ENCODE measurements at places on chromosomes 2 and 18.

GRCh38 chr2:217252181-217252580, 392.3 kb upstream of the TNP1 start:
- DNase-seq, result no peak

GRCh38 chr2:152577579-152577978, 139.7 kb downstream of the PRPF40A start:
- DNase-seq, result no peak

GRCh38 chr2:240958366-240959213, 39.8 kb upstream of the SNED1 start:
- no peak for DNase-seq

- DNase-seq, result no peak
These were observed 731 bp downstream of the NRXN1 start for GRCh38 chr2:51031021-51031780.

GRCh38 chr2:135151615-135152014, 99.5 kb downstream of the RAB3GAP1 start:
- DNase-seq, result no peak

- DNase-seq, result no peak
These were observed 304.8 kb downstream of the TRIB2 start for GRCh38 chr2:13021470-13021957.

- DNase-seq, result peak; percentile 11
These were observed 3.5 kb downstream of the PTMA start for GRCh38 chr2:231711677-231712450.

DNA sequence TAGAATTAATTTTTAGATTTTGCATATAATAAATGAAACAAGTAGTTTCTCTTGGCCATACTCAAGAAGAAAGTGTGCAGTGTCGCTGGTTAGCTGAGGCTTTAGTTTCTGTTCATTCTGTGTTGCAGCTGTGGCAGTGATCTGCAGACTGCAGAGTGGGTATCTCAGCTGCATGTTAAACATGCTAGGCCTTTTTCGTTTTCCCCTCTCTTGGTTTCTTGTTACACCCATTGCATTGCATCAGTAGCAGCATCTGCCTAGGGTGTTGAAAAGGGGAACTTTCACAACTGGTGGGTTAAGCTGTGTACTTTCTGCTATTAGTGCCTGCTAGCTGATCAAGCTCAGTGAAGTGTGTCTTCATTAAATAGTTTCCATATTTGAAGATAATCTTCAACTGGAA, 51.3 kb downstream of the ACSL3 start:
- DNase-seq, result peak; percentile 82

DNA sequence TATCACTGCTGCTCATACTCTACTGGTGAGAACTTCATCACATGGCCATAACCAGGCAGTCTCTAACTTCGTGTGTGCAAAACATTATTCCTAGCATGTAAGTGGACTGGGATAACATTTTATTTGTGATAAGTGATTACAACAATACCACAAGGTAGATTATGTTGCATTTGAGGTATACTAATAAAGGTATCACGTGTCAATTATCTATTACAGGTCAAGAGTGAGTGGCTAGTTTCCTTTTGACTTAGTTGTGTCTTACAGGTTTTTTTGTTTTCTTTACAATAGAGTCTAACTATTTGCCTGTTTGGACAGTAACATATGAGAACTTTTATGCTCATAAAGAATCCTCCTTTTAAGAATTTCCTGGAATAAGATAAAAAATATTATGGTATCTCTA, 67.2 kb upstream of the DSC1 start:
- no peak for DNase-seq

DNA sequence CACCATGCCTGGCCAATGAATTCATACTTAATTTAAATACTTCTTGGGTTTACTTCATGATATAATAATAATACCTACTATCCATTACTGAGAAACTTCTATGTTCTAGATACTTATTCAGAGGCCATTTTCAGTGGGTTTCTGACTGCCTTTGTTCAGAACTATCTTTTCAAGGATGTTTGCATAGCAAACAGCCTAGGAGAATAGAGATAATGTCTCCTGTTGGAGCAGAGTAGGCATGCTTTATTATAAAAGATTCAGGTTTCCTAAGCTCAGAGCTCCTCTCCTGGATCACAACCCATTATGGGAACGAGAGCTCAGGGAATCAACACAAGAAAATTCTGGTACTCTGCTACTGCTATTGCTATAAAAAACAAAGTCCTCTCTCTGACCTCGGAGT, 11.1 kb downstream of the FASTKD1 start:
- no peak for DNase-seq

DNA sequence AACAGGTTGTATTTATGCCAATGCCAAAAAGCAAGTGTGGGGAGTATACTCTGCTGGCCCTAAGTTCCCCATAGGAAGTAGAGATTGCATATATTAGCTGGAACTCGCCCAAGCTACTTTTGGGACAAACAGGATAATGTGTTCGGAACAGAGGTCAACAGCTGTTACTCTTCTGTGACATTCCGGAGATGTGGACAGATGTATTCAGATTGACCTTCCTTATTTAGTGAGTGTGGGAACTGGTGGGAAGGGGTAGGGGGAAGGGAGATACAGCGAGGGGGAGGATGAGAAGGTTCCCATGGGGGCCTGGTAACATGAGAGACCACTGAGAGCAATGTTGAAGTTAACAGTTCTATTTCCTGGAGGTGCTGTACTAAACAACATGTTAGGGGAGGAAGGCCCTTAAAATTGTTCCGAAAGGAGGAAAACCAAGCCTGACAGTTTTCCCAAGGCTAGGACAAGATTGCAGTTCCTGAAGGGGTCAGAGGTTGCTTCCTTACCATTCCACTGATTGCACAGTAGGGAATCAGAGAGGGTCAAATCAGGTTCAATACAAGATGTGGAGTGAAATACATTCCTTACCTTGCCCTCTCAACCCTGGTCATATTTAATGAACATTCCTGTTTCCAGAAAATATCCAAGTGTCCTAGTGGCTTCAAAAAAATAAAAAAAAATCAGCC, 14.3 kb upstream of the CD28 start:
- DNase-seq, result no peak

DNA sequence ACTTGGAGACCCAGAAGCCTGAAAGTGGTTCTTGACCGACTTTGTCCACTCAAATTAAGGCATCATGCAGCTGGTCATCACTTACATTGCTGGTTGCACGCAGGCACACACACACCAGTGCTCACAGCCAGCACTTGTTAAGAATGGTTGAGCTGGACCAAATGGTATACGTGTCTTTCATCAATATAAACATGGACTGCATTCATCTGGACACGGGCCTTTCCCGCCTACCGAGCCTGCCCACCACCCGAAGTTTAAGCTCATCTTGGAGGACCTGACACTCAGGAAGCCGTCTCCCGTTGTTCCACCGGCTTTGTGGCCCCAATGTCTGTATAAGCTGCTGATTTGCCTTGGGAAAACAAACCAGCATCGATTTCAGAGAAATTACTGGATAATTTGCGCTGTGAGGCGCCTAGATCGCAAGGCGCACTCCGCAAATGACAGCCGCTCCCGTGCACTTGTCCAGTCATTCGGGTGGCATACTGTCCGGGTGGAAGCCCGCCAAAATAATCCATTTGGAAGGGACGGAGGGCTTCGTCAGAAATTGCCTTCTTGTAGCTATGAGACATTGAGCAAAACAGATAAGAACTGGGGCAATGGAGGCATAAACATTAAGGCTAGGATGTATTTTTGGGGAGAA, 40.1 kb upstream of the AKAIN1 start:
- peak; percentile 30 for DNase-seq

DNA sequence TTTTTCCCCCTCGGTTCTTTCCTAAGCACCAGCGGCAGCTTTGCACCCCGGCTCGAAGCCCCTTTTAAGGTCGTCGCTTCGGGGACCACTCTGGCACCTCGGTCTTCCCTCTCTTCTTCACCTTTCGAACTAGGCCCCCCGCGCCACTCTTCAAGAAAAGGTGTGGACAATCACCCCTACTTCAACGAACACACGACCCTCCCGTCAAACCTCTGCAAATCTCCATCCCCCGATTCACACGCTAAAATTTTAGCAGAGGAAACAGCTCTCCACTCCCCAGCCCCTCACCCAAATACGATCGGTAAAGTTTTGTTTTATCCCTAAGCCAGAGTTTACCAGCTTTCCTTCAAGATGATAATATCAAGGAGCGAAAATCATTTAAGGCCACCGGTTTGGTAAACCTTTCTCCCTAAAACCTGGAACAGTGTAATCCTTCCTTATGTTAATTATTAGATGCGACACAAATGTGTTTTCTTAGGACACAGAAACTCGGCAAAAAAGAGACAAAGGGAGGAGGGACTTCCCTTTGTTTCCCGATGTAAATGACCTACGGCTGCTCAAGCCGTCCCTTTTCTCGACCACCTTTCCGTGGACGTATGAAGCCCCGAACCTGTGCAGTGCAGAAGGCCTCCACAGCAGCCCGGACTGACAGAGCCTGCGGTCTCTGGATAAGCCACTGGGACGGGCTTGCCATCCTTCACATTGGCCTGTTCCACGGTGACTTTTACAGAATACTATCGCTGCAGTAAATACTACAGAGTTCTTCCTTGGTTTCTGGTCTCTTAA, 85.2 kb downstream of the RBMS1 start:
- DNase-seq, result no peak

- peak; percentile 80 for DNase-seq
These were observed 14.4 kb upstream of the PIK3C3 start for GRCh38 chr18:41940506-41941215.

DNA sequence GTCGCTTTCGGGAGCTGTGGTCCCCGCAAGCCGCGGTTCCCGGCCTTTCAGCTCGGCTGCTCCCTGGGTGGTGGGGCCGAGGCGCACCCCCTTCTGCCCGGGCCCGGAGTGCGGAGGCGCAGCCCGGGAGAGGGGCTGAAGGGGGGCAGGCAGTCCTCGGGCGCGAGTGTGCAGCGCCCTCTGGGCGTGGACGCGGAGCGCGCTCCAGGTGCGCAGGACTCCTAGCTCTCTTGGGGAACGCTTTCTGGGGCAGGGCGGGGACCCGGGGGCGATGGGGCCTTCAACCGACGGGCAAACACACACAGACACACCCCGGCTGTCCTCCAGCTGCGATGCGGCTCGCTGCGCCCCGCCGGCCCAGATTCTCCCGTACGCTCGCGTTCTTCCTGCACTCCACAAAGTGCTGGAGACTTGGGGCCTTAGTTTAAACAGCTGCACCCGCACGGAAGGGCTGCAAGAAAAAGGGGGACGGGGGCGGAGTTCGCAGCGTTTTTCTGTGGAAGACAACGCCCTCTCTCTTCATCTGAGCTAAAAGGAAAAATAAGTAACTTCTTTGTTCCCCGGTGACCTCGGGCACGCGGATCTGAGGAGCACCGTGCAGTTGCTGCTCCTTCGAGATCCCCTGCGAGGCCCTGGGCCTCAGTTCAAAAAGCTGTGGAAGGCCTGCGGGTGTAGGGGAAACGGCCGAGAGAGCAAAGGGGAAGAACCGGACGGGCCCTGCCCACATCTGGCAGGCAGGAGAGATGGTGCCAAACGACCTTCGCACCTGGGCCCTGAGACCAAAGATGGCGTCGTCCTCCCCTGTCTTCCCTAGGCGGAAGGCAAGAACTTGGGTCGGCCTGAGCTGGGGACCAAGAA, 593 bp upstream of the SDC1 start:
- peak; percentile 77 for DNase-seq

- DNase-seq, result no peak
These were observed 20.6 kb upstream of the SLC38A11 start for GRCh38 chr2:164975891-164976290.

DNA sequence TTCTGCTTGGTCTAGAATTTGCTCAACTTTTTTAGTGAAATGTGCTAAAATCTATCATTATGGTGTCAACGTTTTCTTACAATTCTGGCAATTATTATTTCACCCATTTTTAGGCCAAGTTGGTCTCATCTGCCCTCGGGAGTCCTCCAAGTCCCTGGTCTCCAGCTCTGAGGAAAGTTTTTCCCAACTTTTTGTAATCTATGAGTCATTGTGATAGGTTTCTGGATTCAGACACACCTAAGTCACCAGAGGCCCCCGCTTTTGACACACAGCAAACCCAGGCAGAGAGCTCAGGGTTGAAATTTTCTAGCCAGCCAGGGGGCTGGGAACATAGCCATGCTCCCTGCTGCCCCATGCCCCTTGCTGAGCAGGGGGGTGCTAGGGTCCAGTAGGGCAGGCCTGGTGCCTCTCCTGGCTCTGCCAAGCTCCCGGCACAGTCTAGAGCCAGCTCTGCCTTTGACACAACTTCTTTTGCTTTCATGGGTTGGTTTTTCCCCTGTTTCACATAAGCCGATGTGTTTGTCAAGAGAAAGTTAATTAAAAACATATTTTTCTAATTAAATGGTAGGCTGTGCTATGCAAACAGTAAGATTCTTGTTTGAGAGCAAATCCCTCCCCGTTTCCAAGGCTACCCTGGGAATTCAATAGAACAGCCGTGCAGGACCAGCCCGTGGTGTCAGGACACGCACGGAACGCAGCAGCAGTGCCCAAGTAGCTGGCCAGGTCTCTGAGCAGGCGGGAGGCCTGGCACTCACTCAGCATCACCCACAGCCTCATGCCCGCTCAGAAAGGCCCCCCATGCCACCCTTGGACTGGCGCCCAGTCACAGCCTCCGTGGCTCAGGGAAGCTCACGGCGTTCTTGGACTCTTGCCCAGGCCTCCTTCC, 25.5 kb upstream of the SNED1 start:
- peak; percentile 93 for DNase-seq

DNA sequence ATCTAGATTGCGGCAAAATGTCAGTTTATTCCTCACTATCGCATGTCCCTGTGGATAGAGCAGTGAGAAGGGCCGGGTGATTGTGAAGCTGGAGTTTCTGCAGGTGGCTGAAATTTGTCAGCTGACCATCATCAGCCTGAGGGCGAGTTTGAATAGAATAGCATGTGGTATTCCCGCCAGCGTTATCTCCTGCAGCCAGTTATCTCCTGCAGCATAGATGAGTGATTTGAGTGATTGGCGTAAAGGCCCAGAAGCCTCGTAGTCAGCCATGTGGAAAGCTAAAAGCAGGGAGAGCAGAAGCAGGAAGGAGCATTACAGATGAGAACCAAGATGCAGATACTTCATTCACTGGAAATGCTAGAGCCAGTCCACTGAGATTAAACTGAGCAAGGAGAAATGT, 65.5 kb downstream of the CABLES1 start:
- DNase-seq, result no peak

GRCh38 chr18:63421514-63421913, 762 bp downstream of the VPS4B start:
- peak; percentile 44 for DNase-seq

DNA sequence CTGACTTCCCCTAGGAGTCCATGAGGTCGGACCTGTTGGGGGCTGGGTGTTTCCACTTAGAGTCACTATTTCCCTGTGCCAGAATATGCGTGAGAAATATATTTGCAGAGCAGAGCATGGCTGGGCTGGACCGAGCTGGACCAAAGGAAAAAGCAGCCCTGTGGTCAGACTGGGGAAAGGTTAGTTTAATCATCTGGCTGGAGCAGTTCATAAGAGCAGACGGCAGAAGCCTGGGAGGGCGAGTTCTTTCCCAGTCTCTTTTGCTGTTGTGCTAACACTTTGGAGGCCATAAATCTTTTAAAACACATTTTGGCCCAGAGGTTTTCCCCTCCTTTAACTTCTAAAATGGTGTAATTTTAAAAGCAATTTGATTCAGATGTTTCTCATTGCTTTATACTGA, 66.5 kb downstream of the GLI2 start:
- no peak for DNase-seq

DNA sequence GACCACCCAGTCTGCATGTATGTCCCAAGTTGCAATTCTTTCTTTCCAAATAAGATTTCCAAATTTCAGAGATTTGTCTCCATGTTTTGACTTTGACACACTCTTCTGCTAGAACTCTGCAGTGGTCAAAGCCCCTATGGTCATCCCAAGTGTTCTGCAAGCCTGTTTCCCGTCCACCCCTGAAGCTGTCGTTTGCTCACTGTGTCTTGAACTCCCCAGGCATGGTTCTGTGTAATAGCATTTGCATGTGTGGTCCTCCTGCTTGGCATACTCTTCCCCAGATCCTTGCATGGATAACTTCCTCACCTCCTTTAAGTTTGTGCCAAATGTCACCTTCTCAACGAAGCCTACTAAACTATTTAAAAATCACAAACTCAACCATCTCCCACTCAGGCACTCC, 3.9 kb upstream of the MTLN start:
- DNase-seq, result no peak

Measured in adipocyte (in vitro differentiated cells).